ENCODE measurements at places on chromosomes 12 and 14. TPM values are rescaled to one million over a fixed set of nuclear protein-coding genes. Genes with fewer than 3 reads are reported as not detected.

The SYCP3 gene
- not detected for total RNA-seq

The PLEKHH1 gene
- not detected for total RNA-seq

The CD163L1 gene
- not detected for total RNA-seq

The SERPINA9 gene
- not detected for total RNA-seq

The IFNG-AS1 gene
- not detected for total RNA-seq

The OR6C2 gene
- total RNA-seq = not detected

The PTHLH gene
- not detected for total RNA-seq

The ITFG2 gene
- 7.5 TPM for total RNA-seq

The GLS2 gene
- not detected for total RNA-seq

The PLXNC1 gene
- 2.3 TPM for total RNA-seq

The GARIN6 gene
- total RNA-seq = not detected

The GLT8D2 gene
- 24.3 TPM for total RNA-seq

The GDF3 gene
- not detected for total RNA-seq

The DENND5B gene
- total RNA-seq = 5.7 TPM

The MOK gene
- 27.2 TPM for total RNA-seq

The CCDC38 gene
- total RNA-seq = not detected

Data from cardiac atrium fibroblast (primary cell).